ENCODE measurements at places on chromosomes 1 and 21.

GRCh38 chr1:7888248-7889081 lies 35.6 kb upstream of the UTS2 start:
- DNase-seq, result peak; percentile 35

GRCh38 chr1:197781968-197782721 lies 6.9 kb upstream of the DENND1B start:
- peak; percentile 31 for DNase-seq

- DNase-seq, result no peak
Observed at GRCh38 chr21:34204481-34205439, 131.4 kb downstream of the MRPS6 start.

GRCh38 chr21:46159841-46160656 lies 4.7 kb upstream of the FTCD start:
- no peak for DNase-seq

DNA sequence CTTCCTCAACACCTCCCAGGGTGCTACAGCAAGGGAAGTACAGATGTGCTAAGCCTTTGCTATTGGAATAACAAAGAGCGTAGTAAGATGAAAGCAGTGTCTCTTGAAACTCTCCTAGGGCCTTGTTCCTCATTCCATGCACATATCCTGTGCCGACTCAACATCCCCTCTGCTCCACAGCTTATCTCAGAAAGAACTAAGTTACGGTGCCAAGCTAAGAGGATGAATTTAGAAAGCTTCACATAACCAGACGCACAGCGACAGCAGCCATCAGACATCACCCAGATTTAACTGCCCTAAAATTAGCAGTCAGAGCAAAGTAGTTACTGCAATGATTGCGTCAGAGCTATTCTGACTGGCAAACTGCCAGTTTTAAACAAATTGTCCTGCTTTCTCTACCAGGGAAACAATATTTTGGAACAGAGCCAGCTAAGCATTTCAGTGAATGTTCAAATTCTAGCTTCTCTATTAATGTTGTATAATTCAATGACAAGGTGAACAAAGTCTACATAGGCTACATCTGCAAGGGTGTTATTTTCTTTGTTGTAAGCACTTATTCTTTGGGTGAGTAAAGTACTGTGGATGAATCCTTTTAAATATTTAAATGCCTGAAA lies 9.5 kb downstream of the SIPA1L2 start:
- peak; percentile 32 for DNase-seq

GRCh38 chr1:248886237-248886895 lies 19.7 kb upstream of the PGBD2 start:
- no peak for DNase-seq

DNA sequence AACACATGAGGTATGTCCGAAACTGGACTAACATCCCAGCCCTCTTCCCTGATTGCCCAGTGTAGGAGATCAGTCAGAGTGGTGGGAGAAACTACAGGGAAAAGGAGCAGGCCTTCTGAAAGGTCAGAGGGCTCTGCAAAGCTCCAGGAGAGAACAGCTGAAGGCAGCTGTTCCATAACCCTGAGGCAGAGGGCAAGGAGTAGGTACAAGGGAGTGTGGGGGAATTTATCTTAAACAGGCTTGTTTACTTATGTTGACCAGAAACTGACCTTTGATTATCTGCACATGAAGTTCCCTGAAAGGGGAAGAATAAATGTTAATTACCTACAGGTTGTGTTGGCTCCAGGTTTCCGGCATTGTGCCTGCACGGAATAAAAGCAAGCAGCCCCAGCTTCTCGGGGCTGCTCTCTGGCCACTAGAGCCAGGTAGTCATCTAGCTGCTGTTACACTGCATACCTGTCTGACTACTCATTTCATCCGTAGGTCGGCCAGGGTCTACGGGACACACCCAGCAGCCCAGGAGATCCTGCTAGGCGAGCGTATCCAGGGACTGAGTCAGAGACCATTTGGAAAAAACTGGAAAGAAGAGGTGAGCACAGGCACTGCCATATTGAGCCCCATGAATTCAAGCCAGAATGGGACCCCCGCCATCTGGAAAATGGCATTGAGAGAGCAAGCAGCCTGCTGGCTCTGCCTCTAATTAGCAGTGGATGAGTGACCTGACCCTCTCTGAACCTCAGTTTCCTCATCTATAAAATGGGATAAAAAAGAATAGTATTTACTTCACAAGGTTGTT lies 14.9 kb upstream of the PAQR7 start:
- DNase-seq, result no peak

DNA sequence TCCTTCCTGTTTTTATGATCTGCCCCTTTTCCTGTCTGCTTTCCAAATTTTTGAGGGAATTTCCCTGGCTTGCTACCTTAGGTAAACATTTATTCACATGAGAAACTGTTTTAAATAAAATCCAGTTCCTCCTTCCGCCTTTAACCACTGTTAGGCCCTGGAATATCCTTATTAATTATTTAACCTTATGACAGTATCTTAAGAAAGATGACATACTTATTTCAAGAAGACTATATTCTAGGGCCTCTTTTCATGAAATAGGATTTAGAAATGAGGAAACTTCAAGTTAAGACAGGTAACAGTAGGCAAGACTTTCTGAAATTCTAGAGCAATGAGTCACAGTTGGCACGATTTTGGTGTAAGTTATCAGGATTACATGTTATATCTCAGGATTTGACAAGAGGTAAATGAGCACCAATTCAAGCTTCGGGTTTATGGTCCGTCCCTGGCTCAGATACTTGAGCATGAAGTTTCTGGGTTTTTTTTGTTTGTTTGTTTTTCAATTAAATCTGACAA lies 2.0 kb upstream of the TNFSF18 start:
- DNase-seq, result no peak

GRCh38 chr1:155277902-155278688 lies 832 bp downstream of the HCN3 start:
- DNase-seq, result peak; percentile 47

GRCh38 chr1:208179263-208179816 lies 64.8 kb downstream of the PLXNA2 start:
- no peak for DNase-seq

DNA sequence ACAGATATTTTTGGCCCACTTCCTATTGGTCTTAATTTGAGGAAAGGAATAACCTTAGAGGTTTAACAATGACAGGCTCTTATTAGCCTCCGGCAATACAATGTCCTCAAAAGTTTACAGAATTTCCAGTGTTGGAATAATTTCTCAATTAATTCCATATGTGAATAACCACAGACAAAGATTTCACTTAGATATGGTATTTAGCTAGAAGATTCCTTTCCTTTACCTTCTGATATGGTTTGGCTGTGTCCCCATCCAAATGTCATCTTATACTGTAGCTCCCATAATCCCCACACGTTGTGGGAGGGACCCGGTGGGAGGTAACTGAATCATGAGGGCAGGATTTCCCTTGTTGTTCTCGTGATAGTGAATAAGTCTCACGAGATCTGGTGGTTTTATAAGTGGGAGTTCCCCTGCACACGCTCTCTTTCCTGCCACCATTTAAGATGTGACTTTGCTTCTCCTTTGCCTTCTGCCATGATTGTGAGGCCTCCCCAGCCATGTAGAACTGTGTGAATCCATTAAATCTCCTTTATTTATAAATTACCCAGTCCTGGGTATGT lies 54.9 kb upstream of the RGS7 start:
- peak; percentile 5 for DNase-seq

GRCh38 chr1:101314244-101314643 lies 77.4 kb downstream of the S1PR1 start:
- peak; percentile 67 for DNase-seq

DNA sequence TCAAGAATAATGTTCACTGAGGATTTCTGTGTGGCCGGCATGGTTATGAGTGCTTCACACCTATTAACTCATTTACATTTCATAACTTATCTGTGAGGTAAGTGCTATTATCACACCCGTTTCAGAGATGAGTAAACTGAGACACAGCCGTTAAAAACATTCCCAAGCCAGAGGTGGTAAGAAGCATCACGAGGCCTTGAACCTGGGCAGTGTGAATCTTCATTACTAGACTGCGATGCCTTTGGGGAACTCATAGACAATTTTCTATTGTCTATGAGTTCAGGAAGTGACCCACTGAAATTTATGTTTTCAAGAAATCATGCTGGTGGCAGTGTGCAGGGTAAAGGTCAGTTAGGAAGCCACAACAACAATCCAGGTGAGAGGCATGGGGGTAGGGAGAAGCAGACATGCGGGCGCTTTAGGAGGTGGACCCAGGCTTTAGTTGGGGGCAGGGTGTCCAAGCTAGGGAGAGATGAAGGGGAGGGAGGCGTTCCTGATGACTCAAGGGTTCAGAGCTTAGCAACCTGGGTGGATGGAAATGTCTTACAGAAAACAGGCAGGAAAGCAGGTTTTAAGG lies 14.5 kb downstream of the GNG12 start:
- no peak for DNase-seq

DNA sequence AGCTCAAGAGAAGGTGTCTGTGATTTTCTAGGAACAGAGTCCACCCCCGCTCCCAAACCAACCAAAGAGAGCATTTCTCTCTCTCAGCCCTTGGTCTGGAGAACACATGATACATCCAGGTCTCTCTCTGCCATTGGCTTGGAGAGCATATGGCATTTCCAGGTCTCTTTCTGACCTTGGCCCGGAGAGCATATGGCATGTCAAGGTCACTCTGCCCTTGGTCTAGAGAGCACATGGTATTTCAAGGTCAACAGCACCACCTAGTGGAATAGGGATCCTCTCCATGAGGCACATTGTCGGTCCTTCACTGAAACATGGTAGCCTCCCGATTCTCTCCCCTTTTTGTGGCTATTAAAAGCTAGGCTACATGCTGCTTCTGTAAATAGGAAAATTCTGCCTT lies 437.7 kb upstream of the OLFM3 start:
- DNase-seq, result no peak

- peak; percentile 56 for DNase-seq
Observed at GRCh38 chr1:89065079-89065868, at the start of gene GBP1. Gene GBP1 (minus strand): TSS chr1:89065208. CDS start chr1:89063234, 1,974 bp downstream.

GRCh38 chr1:100354971-100355394 lies 2.7 kb downstream of the CDC14A start:
- no peak for DNase-seq

DNA sequence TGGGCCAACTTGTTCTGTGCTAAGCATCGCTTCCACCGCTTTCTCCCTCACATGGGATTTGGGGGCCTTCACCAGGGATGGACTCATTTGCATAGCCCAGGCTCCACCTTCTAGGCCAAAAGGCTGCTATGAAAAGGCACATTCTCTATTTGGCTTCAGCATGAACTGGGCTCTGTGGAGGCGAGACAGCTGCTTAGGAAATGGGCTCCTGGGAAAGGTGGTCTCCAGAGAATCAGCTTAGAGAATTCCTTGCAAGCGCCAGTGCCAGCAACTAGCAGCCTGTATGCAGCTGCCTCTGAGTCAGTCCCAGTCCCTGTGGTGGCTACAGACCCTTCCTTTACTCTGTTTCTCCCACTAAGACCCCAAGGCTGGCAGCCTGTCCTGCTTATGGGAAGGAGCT lies 214.5 kb downstream of the HIVEP3 start:
- no peak for DNase-seq

DNA sequence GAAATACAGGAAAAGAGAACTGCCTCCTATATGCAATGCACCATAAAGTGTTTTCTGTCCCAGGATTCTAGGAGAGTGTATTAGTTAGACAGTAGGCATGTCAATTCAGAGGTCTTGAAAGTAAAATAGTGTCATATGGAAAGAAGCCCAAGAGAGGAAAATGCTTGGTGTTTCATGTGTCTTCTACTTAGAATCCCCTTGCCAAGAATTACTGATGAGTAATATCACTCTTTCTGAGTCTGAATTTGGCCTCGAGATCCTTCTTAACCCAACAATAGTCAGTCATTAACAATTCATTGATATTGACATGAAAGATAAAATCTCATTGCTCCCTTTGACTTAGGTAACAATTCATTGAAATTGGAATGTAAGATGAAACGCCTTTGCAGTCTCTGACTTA lies 972.2 kb downstream of the TTLL7 start:
- peak; percentile 31 for DNase-seq

DNA sequence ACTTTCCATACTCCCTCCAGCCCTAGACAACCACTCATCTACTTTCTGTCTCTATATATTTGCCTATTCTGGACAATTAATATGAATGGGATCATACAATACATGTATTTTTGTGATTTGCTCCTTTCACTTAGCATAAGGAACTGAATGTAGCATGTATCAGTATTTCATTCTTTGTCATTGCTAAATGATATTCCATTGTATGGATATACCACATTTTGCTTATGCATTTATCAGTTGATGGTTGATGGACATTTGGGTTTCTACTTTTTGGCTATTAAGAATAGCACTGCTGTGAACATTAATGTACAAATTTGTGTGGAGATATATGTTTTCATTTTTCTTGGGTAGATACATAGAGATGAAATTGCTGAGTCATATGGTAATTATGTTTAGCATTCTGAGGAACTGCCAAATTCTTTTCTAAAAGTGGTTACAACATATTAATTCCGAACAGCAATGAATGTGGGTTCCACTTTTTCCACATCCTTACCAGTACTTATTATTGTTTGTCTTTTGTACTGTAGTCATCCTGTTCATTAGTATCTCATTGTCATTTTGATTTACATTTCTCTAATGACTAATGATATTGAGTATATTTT lies 121.0 kb downstream of the LRRC40 start:
- no peak for DNase-seq

GRCh38 chr1:15717418-15718125 lies 18.5 kb upstream of the SLC25A34 start:
- no peak for DNase-seq

- no peak for DNase-seq
Observed at GRCh38 chr1:221806984-221807383, 65.1 kb upstream of the DUSP10 start.

GRCh38 chr21:43659136-43660000 lies at the start of the genes HSF2BP and RRP1B:
Gene HSF2BP (minus strand): TSS chr21:43659488. CDS start chr21:43658096, 1,392 bp downstream.
Gene RRP1B (plus strand): TSS chr21:43659560. CDS start chr21:43659665, 105 bp downstream.
- peak; percentile 92 for DNase-seq

DNA sequence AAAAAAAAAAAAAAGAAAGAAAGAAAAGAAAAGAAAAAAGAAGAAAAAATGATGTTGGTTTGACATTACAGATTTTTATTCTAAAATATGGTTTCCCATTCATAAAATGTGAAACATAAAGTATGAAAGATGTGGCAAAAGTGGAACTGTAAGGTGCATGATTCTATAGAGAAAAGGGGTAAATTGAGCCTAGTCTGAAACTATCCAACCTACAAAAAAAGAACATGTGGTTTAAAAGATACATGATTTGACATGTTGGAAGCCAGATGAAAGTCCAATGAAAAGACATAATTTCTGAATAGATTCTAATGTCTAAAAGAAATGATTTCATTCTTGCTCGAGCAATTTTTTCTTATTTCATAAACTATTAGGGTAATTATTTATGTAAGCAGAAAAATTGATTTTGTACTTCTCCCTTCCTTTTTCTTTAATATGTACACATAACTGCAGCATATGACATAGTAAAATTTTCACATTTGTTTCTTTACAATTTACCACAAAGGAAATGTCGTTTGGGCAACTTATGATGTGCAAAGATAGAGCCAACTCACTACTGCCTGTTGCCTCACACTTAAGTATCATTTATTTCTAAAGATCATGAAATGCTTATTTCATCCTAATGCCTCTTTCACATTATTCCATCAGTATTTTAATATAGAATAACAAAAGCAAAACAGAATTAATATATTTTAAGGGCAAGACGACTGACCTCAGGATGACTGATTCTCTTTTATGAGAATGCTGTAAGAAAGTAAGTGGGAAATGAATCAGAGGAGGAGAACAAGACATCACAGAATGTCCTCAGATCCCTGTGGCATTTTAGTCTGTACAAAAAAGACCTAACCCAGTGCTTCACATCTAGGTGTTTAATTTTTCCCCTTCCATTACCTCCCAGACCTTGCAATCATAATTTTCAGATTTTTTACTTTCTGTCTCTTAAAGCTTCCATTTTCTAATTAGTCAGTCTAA lies 165.8 kb upstream of the HMCN1 start:
- DNase-seq, result no peak

- peak; percentile 42 for DNase-seq
Observed at GRCh38 chr1:54255026-54255702, 55.2 kb downstream of the MRPL37 start.

- no peak for DNase-seq
Observed at GRCh38 chr21:20949884-20950283, 48.3 kb upstream of the NCAM2 start.
